ENCODE measurements at places on chromosomes 2 and 18.

GRCh38 chr2:215535125-215535668 is 99.3 kb upstream of the FN1 start:
- DNase-seq = no peak

DNA sequence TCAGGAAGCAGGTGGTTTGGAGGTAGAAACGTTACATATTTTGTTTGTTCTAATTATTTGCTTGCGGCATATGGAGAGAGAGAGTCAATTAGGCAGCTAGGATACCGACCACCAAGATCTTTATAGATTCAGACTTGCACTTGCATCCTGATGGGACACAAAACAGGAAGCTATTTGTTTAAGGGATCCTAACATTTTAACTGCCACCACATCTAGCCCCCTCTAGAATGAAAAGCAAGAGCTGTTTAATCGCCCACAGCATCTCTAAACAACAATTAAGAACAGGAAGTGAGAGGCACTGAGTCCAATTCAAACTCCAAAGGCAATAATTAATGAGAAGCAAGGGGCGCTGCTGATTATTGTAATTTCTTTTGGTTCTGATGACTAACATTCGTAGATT is 182.0 kb upstream of the LINC00305 start:
- no peak for DNase-seq

DNA sequence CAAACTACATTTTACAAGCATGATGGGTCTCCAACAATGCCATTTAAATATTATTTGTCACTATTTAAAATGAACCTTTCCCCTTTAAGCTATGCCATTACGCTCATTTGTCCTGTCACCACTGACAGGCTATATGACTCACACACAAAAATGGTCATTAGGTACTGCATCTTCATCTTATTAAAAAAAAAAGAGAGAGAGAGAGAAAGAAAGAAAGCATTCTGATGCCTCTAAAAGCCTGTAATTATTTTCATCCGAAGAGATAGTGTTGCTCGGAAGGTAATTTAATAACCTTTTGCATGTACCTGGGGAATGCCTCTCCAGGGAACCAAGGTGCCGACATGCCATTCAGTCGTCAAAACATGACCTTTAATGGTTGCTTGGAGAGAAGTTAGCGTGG is 226.7 kb downstream of the ARHGAP15 start:
- DNase-seq = no peak

DNA sequence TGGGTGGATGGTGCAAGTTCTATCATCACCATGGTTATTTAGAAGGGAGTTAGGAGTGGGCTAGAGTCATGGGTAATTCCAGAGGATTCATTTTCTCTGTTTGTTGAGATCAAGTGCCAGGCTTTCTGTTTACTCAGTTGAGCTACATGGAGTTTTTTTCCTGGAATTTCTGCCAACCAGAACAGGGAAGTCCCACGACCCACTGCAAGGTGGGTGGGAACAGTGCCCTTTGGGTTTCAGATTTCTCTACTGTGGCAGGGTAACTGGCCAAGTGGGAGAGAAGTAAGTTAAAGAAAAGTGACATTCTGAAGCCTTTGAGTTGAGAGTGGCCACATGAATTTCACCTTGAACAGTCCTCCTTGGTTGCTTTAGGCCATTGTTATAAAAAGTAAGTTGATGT is 138.9 kb downstream of the SLC39A10 start:
- DNase-seq = no peak

DNA sequence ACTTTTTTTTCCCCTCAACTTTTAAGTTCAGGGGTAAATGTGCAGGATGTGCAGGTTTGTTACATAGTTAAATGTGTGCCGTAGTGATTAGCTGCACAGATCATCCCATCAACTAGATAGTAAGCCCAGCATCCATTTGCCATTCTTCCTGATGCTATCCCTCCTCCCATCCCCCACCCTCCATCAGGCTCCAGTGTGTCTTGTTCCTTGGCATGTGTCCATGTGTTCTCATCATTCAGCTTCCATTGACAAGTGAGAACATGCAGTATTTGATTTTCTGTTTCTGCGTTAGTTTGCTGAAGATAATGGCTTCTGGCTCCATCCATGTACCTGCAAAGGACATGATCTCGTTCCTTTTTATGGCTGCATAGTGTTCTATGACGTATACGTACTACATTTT is 47.2 kb upstream of the STON1 start:
- DNase-seq = no peak

DNA sequence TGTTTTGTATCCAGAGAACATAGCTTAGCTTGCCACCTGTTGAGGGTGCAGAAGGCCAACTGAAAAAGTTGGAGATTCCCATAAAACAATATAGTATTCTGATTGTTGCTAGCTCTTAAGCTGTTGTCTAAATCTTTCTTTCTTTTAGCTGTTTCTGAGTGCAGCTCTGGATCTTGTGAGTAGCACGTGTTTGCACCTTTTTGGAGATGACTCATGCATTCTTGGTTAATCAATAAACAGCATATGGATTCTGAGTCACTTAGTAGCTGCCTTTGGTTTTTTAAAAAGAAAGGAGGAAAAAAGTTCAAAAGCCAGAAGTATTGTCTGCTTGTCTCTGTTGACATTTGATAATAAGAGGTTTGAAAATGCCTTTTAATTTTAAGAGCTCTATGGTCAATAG is 483.0 kb upstream of the FSIP2 start:
- no peak for DNase-seq

GRCh38 chr18:70195852-70196434 is 9.5 kb downstream of the RTTN start:
- DNase-seq = no peak

- no peak for DNase-seq
These were observed 26.3 kb upstream of the E2F6 start for GRCh38 chr2:11492244-11492643.

DNA sequence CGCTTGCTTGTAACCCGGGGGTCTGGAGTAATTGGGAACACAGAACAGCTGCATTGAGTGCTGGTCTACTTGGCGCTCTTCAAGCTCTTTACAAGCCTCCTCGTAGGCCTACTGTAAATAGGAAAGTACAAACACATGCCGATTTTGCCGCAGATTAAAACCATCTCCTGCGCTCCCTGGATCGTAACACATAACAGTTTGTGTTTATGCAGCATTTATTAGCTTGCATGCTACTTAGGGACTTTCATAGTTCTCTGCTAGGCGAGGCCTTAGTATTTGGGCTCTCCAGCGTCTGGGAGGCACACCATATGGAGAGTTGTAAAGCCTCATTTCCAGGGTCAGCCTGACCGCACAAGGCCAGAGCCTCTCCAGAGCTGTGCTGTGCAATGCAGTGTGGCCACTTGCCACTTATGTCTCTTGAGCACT is 84.0 kb upstream of the HAAO start:
- no peak for DNase-seq

DNA sequence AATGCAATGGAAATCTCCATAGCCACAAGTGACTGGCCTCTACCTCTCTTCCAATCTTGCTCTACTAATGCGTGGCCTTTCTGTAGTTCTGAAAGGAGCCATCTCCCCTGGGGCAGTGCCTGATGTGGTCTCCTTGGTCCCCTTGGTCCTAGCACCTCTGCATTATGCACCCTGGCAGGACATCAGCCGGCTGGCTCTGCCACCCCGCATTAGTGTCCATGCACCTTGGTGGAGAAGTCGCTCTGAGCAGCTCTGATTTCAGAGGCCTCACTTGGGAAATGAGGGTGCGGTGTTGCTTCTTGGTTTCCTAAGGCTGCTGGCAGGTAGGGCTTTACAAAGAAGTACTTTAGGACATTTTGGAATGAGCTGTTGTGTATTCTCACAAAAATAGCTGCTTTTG is 317.9 kb downstream of the GBX2 start:
- DNase-seq = no peak

GRCh38 chr18:56319953-56320352 is 318.4 kb downstream of the TXNL1 start:
- no peak for DNase-seq

Measured in stimulated activated CD8-positive, alpha-beta memory T cell treated with anti-CD3 and anti-CD28 coated beads, Interleukin-4, amount 100 ng/mL, for 1 hour (primary cell).